Hematopoietic multipotent progenitor cell (in vitro differentiated cells): ENCODE measurements at places on chromosomes 5 and 9.

DNA sequence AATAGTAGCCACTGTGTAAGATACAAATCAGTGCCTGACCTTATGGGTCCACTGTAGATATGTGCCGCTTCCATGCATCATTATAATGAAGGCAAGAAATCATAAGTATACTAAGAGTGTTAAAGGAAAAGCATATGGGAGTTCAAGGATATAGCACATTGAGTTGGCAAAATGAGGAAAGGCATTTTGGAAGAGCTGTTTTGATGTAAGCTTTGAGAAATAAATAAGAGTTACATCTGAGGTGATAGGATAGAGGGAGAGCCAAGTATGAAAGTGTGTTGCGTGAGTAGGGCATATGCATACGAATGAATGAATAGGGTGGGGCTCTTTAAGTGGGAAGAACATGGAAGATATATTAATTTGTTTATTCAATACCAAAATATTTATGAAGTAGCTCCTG lies 101.0 kb upstream of the DMAC1 start:
- DNase-seq, result no peak

DNA sequence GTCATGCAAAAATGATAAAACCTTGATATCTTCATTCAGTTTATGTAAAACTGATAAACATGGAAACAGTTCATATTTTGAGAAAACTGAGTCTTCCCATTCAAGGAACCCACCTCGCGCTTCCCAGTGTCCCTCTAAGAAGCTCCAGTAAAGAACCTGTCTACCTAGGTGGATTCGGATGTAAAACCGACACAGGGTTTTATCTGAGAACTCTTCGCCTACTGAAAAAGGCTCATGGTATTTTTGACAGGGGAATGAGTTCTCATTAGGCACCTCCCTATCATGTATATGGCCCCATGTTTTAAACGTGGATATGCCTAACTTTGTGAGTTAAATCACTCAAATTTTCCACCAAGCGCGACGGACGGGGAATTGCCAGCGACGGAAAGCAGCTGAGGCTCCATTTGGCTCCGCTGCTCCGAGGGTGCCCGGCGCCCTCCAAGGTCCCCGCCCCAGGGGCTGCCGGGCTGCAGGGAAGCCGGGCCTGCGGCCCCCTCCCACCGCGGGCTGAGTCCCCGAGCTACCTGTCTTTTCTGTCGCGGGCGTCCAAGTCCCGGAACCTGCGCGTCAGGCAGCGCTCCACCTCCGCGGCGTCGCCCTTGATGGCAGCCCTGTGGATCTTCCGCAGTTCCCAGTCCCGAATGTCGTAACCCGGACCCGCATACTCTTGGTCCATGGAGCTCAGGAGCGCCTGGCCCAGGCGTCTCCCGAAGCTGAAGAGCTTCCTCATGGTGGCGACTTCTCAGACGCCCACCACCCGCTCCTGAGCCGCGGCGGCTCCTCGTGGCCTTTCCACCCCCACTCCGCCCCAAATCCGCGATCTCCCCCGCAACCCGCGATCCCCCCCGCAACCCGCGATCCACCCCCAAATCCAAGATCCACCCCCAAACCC lies 594 bp downstream of the ANKRD18A start:
- no peak for DNase-seq

GRCh38 chr5:2569176-2569575 lies 182.3 kb downstream of the IRX2 start:
- DNase-seq, result no peak

GRCh38 chr5:168477060-168477459 lies 9.2 kb upstream of the RARS1 start:
- DNase-seq, result peak; percentile 74

GRCh38 chr5:66322786-66323528 lies 178.9 kb downstream of the SREK1 start:
- no peak for DNase-seq

GRCh38 chr5:100576217-100576751 lies 41.1 kb downstream of the FAM174A start:
- DNase-seq, result no peak

GRCh38 chr5:92428415-92428814 lies 1045.3 kb upstream of the ARRDC3 start:
- DNase-seq, result no peak

- peak; percentile 82 for DNase-seq
These were observed 13.9 kb upstream of the BASP1 start for GRCh38 chr5:17203329-17204132.

- no peak for DNase-seq
These were observed 63.6 kb downstream of the RNF180 start for GRCh38 chr5:64229163-64229774.

DNA sequence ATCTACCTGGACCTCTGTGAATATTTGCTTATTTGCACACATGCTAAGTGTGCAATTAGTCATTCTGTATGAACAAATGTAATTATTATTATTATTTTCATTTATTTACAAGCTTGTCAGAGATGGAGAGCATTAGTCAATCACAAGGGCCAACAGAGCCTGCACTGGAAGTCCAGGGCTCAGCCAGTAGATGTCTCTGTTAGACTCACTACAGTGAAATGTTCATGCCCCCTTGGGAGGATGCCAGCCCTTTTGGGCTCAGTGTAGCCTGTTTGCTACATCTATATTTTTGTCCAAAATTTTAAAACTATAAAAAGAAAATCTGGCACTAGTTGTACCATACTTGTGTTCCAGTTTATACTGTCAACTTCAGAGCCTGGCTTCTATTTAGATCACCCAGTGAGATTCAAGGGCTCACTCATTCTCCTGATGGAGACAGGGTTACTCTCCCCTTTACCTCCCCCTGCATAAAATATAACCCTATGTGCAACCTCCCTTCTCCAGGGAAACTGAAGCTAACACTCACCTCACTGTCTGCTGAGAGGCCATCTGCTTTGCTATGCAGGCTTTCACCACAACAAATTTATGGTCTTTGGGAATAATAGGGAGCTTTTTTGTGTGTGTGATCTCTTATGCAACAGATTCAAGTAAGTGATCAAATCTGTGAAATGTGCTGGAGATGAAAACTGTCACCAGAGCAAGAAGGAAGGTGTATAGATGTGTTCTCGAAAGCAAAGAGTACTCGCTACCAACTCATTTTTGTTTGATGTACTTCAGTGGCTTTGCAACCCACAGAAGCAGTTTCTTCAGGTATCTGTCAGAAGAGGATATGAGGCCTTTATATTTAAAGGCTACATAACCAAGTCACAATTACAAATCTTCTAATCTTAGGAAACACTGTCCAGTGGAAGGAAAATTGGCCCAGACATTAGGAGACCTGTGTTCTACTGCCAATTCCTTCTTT lies 99.9 kb upstream of the TLE4 start:
- no peak for DNase-seq

GRCh38 chr5:132069994-132070393 lies 3.6 kb upstream of the CSF2 start:
- no peak for DNase-seq

DNA sequence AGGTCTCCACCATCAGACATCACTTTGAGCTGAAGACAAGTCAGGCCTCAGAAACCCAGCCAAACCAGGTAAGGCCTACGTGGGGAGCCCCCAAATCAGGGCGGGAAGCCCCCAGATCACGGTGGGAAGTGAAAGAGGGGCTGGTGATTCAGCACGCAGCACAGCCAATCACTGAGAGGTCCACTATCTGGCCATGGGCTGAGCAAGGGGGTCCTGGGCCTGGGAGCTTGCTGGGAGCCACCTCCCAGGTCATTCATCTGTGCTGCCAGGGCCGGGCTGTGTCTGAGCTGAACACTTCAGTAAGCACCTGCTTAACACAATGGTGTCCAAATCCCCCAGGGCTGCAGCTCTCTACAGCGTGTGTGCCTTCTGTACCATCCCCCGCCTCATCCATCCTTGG lies 15.5 kb downstream of the MED10 start:
- no peak for DNase-seq

DNA sequence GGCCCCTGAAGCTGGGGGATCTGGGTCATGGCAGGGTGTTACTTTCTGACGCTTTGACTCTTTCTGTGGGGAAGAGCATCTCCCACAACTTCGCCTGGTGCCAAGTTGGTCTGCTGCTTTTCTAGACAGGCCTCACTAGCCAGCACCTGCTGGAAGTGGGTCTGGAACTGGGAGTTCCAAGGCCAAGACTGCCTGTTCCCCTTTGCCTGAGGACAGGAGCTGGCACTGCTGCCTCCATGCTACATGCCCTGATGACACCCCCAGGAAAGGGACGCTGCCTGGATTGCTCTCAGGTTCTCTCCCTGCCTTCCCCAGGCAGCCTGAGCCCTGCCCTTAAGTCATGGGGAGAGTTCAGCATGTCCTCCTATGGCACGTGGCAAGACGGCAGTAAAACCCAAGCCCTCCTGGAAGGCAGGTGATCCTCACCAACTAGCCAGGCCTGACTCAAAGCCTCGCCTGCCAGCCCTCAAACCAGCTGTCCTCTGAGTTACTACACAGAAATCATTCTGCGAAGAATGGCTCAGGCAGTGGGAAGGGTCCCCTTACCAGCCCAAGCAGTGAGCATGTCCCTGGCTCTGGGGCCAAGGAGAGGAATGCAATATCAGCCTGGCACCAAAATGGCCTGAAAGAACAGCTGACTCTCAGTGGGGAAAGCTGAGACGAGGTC lies 35.8 kb downstream of the SEC61B start:
- no peak for DNase-seq

GRCh38 chr9:77759391-77759790 lies 111.3 kb upstream of the GNA14 start:
- no peak for DNase-seq

- DNase-seq, result no peak
These were observed 6.5 kb downstream of the HIGD2A start for GRCh38 chr5:176394881-176395675.

GRCh38 chr9:272251-273213 lies 57.9 kb downstream of the DOCK8 start:
- peak; percentile 66 for DNase-seq

DNA sequence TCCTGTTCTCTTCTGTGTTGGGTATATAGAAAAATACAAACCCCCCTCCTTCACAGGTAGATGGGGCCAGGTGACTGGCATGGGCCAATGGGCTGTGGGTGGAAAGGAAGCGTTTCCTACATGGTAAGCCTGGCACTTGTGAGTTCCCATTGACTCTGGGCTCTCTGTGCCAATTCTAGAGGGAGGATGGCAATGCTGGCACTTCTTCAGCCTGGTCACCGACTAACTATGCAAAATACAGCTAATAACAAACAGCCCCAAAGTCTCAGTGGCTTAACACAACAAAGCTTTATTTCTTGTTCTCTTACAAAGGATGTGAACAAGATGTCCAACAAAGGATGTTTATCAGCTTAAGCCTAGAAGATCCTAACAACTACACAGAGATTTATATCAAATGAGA lies 258.1 kb downstream of the SYK start:
- DNase-seq, result no peak

DNA sequence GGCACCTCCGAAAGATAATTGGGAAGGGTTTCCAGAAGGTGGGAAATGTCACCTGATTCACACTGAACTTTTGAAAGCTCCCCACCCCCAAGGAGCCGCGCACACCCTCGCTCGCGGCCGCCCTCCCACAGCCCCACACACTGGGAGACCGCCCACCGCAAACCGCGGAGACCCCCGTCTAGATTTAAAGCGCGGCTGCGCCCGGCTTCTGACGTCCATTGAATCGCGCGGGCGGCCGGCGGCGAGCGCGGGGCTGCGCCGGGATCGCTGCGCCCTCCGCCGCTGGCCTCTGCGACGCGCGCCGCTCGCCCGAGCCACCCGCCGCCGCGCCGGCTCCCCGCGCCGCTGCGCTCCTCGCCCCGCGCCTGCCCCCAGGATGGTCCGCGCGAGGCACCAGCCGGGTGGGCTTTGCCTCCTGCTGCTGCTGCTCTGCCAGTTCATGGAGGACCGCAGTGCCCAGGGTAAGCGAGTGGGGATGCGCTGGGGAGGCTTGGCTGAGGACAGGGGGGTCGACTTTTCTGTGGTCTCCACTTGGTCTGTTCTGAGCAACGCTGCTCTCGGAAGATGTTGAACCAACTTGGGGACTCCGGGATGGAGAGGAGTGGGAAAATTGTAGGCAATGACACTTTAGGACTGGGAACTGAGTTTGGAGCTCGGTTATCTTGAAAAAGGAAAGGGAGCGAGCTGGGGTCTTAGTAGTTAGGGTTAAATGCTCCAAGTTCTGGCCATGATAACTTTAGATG lies at the start of gene FST:
Gene FST, plus strand, starts transcription at position 214 of the 743 bp plus-strand sequence. Its CDS starts 163 bp downstream, at position 377.
- DNase-seq, result no peak

- DNase-seq, result no peak
These were observed 30.7 kb downstream of the NRG2 start for GRCh38 chr5:140012443-140012842.

- no peak for DNase-seq
These were observed 224.5 kb downstream of the DOCK8 start for GRCh38 chr9:438961-439768.

DNA sequence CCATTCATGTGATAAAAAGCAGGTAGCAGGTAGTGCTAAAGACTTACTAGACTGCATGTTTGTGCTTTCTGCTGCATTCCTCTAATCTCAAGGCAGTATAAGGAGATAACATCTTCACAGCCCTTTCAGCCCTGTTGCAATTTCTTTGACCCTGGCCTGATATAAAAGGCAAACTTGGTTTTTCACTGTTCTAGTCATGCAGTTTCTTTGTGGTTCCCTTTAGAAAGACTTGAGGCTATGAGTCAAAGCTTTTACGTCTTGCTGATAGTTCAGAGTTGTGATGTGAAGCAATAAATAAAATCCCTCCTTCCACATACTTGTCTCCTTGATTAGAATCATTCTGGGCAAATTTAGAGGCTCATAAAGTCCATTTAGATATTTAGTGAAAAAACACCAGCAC lies 88.6 kb upstream of the CDKN2B start:
- no peak for DNase-seq

- DNase-seq, result no peak
These were observed 187.4 kb downstream of the MAN2A1 start for GRCh38 chr5:109876941-109877669.

- no peak for DNase-seq
These were observed 128.9 kb downstream of the GDNF start for GRCh38 chr5:37710965-37711364.

- no peak for DNase-seq
These were observed 103.7 kb downstream of the ARHGAP26 start for GRCh38 chr5:142873831-142874230.

GRCh38 chr5:56105511-56106291 lies 110.9 kb upstream of the IL6ST start:
- DNase-seq, result no peak
